ENCODE measurements at places on chromosomes 7 and 10.

DNA sequence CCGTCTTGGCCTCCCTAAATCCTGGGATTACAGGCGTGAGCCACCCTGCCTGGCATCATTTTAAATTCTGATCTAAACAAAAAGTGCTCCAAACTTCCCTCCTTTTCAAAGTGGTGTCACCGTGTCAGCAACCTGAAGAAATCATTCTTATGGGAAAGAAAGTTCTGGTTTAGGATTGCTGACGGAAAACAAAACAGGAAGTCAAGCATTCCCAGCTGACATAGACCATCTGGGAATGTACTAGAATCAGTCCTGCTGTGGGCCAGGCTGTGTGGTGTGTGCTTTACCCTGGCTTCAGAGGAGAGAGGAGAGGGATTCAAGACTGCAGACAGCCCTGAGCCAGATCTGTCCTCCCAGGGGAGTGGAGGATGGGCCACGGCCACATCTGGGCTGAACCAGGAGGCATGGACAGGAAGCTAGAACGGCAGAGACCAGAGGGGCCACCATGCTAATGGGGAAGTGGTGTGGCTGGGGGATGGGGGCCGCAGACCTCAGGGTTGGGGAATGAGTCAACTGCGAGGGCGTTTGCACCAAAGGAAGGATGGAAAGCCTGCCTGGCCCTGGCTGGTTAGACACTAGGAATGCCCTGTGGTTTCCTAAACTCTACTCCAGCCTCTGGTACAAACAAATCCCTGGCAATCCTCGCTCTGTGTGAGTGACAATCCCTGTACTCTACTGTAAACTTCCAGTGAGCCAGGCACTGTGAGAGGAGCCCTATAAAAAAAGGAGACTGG, 16.7 kb upstream of the CLIP2 start:
- DNase-seq = peak; percentile 90

DNA sequence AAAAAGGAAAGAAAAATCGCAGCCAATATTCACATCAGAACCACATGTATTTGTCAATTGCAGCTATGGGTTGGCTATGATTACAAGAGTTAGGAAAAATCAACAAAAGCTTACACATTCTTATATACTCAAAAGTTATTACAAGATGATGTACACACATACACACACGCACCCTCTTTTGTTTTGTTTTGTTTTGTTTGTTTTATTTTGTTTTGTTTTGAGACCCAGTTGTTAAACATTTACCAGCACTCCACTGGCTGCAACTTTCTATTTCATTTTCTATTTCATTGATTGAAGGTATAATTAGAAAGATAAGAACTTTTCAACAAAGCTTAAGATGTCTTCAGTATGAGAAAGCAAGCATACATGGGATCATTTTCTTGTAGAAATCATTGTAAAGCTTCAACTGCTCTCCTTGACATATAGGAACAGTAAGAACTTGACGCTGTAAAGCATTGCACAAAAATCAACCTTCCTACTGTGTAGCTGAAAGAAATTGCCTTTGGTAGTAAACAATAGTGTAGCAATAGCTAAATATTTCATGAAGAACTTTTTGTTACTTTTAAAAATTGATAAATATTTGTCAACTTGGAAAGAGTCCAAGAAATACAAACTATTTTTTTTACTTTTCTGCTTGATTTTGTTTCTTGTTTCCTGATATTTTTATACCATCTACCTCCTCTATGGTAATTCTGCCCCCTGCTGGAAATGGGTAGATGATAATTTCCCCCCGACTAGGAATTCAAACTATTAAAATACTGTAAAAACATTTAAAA, 205.9 kb downstream of the MBL2 start:
- DNase-seq = peak; percentile 37

DNA sequence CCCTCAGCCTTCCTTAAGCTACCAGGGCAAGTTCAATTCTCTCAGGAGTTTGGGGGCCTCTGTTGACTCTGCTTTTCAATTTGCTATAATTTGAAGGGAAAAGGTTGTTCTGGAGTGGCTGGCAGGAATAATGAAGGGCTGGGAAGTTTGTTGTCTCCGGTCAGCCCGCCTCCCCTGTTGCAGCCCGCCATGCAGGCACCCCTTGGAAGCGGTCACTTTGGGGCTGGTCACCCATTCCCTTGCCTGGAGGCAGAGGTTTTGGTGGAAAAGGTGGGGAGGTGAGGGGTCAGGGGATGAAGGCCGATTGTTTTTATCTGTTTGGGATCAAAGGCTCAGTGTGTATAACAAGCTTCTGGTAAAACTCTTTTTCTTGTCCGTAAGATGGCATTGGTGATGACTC, 79.1 kb downstream of the GRK5 start:
- DNase-seq = no peak

GRCh38 chr7:130297628-130298543, 4.9 kb downstream of the CPA4 start:
- DNase-seq = no peak

DNA sequence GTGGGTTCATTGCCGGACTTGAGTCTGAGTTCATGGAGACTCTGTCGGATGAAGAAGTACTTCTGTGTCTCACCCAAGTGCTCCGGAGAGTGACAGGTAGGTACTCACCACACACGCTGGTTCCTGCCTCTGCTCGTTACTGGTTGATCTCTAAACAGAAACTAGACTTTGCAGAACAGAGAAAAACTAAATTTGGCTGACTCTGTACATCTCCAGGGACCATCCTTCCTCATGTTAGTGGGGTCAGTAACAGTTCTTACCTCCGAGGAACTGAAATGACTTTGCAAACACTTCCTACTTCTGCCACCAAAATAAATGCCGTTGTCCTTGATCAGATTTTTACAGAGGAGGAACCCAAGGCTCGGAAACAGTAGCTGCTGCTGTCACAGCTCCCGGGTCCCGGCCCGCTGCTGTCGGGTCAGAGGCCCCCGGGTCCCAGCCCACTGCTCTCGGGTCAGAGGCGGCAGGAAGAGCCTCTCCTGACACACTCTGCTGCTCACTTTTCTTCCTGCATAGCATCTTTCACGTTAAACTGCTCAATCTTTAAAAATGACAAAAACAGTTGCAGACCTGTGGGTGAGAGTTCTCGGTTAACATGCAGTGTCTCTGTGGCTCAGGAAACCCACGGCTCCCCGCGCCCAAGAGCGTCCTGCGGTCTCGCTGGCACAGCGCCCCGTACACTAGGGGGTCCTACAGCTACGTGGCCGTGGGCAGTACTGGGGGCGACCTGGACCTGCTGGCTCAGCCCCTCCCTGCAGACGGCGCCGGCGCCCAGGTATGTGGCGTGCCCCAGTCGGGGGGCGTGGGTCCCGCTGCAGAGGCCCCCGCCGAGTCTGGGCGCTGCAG, 4.8 kb upstream of the MTG1 start:
- no peak for DNase-seq

DNA sequence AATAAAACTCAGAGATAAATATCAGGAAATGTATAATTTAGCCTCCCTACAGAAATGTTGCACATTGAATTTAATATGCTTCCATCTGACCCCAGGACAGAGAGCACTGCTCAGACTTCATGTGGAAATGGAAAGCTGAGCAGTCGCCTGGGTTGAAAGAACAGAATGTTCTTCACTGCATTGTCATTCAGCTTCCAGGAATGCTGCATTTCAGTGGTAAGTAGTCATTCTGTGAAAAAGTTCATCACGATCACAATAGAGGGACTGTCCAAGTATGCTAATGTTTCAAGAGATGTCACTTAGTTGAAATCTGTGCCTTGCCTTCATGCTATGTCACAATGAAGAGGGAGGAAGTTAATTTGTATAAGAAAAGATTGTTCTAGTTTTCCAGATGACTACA, 147.3 kb downstream of the NRCAM start:
- peak; percentile 16 for DNase-seq

GRCh38 chr10:112954974-112955581, 5.0 kb downstream of the TCF7L2 start:
- no peak for DNase-seq

DNA sequence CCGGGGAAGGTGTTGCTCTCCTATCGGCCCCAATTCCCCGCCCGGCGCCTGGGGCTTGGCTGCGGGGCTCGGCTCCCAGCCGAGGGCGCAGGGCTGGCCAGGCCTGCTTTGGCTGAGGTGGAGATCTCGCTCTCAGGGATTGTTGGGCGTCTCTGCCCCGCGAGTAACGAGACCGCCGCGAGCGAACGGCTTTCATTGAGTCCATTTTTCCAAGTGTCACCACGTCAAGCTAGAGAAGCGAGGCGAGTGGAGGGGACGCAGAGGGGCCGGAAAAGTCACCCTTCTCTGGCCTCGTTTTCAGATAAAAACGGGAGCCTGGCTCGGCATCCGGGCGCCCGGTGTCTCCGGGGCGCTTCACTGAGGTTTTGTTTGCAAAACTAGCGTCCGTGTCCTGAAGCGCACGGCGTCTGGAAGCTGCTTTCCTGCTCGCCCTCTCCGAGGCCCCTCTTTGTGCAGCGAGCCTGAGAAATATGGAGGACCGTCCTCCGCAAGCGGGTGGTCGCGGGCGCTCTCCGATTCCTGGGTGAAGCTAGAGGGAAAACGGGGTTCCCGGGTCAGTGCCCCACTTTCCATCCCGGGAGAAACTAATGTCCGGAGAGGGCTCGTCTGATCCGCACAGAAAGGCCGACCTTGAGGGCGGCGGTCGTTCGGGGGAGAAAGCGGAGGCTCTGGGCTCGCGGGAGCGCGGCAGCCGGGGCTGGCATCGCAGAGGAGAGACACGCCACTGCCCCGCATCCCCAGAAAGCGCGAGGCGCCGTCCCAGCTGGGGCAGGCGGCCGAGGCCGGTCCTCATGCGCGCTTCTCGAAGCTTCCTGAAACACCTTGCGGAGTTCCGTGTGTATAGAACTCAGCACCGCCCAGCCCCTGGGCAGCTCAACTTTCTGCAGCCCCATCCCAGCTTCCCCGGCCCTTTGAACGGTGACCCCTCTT, 3.5 kb upstream of the EN2 start:
- no peak for DNase-seq

- no peak for DNase-seq
Measured at GRCh38 chr7:149377386-149377785, 83.5 kb downstream of the ZNF777 start.

DNA sequence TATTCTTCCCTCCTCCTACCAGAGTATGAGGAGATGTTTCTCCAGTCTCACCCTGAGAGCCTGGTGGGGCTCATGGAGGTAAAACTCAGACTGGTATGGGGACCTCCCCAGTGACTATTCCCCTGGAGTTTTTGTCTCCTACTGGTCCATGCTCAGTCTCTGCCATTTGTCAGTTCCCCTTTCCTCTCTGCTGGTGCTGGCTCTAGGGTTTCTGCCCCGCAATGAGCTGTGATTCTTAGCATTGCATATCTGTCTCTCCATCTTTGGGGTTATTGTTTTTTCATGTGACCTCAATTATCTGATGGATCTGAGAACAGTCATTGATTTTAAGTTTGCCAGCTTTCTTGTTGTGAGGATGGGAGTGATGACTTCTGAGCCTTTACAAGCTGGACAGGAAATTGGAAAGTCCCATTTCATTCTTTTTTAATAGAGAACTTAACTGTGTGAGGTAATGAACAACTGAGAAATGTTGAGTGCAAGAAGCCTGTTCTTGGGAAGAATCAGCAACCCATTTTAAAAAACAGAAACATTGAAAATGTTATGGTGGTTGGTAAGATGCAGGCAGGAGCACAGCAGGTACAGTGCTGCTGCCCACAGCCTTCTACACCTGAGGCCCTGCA, 26.9 kb downstream of the NACAD start:
- no peak for DNase-seq

DNA sequence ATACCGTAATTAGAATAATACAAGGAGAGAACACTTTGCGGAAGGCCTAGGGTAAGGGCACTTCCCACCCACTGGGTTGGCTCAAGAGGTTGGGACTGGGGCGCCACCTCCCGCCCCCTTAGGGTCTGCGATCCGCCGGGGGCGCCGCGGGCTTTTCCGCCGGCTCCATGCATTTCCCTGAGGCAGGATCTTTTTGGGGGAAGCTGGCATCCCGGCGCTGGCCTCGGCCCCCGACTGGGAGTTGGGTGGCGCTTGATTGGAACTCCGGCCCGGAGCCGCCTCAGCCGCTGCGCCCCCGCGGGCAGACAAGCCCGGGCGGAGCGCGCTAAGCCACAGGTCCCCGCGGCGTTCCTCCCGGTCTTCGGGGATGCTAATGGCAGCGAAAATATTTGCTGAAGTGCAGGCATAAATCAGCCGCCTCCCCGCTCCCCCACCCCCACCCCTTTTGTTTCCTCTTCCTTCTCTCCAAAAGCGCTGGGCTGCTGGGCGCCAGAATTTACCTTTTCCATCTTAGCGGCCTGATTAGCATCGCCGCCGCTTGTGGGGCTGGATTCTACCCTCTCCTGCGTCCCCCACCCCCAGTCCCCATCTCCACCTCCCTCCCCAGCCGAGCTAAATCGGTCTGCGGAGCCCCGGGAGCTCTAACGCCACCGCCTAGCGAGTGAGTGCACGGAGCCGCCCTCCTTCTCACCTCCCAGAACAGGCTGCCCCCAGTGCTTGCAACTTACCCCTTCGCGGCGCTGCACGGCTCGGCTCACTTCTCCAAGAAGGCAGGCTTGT, 5.1 kb downstream of the UNC5B start:
- no peak for DNase-seq

DNA sequence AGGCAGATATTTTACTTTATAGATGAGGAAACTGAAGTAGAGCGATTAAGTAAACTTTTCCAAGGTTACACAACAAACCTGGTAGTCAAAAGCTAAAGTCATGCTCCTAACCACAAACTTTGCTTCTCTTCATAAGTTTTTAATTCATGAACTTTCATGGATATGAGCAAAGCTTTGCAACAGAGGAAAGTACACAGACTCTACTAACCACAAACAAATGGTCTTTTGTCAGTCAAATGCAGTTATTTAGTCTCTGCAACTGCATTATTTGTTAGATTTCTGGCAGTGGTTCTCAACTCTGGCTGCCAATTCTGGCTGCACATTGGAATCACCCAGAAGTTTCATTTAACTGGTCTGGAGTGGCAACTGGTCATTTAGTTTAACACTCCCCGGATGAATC, 140.6 kb upstream of the TMEM168 start:
- DNase-seq = peak; percentile 82

GRCh38 chr7:129751916-129752315, 140.4 kb downstream of the NRF1 start:
- no peak for DNase-seq

DNA sequence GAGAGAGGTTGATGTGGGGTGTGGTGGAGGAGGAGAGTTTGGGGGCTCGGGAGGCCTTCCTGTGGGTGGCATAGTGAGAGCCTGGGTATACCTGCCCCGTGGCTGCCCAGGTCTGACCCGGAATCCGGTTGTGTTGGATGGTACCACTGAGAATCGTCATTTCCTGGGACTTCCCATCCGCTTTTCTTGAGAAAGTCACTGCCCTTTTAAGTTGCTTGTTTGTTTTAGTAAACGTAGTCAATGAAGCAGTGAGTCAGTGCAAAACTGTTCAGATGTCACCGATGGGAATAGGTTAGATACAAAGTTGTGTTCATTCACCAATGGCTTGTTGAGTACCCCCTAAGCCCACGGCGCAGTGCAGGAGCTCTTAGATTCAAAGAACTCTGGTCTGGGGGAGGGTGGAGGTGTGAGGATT, 285.8 kb downstream of the CAMK1D start:
- DNase-seq = no peak

- DNase-seq = no peak
Measured at GRCh38 chr7:18063149-18063901, 35.7 kb upstream of the PRPS1L1 start.

- no peak for DNase-seq
Measured at GRCh38 chr7:112509402-112509801, 28.6 kb downstream of the LSMEM1 start.
